ENCODE measurements at places on chromosomes 13 and 19.

- H3K27me3 ChIP-seq = peaks cover 4% of the 10 kb centered on the region
- H3K4me3 ChIP-seq = no peak overlapping the region
- DNase-seq = no peak
- no peaks in the 10 kb centered on the region for H3K4me1 ChIP-seq
- H3K36me3 ChIP-seq = no peaks in the 10 kb centered on the region
- H3K27ac ChIP-seq = no peak overlapping the region
These were observed 81.9 kb downstream of the MZT1 start for GRCh38 chr13:72645521-72645920.

DNA sequence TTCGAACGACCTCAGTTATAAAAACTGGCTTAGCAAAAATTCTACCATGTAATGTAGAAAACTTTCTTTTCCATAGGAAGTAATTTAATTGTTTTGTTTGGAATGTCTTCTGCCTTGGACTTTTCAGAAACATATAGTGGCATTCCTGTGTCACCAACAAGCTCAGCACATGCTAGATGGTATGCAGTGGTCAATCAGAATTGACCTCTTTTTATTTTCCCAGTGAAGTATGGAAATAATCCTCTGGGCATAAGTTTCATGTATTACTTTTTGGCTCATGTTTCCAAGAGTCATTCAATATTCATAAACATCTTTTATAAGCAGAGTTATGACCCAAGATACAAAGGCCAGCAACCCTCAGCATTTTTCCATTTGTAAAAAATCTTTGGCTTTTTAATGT, 33.6 kb downstream of the NALCN start:
- no peak overlapping the region for H3K4me3 ChIP-seq
- H3K27ac ChIP-seq = no peak overlapping the region
- H3K36me3 ChIP-seq = no peaks in the 10 kb centered on the region

DNA sequence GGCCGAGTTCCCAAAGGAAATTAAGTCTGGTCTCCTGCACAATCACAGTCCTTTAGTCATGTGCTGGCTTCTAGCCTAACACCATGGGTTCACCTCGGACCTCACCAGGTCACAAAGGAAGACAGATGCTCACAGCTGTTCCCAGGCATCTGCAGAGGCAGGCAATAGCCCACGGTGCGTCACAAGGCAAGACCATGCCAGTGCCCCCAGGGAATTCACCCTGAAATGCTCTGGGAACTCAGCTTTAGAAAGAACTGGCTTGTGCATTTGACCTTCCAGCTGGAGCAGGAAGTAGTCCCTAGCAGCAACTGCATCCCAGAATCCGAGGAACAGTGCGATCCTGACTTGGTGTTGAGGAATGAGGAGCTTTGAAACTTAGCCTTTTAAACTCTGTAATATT, 96.8 kb upstream of the WASF3 start:
- no peak for DNase-seq
- H3K4me3 ChIP-seq = no peak overlapping the region
- no peaks in the 10 kb centered on the region for H3K36me3 ChIP-seq
- no peak overlapping the region for H3K27ac ChIP-seq
- H3K4me1 ChIP-seq = no peaks in the 10 kb centered on the region

DNA sequence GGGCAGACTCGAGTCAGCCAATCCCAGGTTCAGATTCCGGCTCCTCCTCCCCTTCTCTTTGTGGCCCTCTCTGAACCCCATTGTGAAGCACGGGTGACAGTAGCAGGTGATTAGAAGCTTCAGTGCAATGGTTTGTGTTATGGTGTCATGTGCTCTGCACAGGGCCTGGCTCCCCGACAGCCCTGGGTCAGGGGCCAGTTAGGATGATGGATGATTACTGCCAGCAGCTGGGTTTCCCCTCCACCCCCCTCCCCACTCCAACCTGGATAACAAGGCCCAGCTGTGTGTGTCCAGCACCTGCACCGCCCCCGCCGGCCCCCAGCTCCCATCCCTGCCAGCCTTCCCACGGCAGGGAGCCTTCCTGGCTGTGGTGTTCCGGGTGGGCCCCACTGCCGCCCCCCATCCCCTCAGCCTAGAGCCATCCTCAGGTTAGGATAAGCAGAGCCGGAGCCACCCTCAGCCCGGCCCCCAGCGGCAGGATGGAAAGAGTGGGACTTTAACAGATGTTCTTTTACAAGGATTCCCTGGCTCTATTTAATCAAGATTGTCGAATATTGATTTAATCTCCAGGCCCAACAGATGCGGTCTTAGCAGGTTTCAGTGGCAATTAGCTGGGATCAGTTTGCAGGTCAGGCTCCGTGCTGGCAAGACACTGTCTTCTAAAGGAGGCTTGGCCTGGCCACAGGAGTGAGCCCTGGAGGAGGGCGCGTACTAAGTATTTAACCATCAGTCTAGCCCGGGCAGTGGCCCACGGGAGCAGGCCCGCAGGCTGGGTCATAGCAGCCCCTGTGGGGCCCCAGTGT, 156.2 kb downstream of the SIPA1L3 start:
- no peak for DNase-seq
- H3K27ac ChIP-seq = no peak overlapping the region
- peaks cover 8% of the 10 kb centered on the region for H3K4me1 ChIP-seq
- no peaks in the 10 kb centered on the region for H3K36me3 ChIP-seq
- H3K27me3 ChIP-seq = no peaks in the 10 kb centered on the region

DNA sequence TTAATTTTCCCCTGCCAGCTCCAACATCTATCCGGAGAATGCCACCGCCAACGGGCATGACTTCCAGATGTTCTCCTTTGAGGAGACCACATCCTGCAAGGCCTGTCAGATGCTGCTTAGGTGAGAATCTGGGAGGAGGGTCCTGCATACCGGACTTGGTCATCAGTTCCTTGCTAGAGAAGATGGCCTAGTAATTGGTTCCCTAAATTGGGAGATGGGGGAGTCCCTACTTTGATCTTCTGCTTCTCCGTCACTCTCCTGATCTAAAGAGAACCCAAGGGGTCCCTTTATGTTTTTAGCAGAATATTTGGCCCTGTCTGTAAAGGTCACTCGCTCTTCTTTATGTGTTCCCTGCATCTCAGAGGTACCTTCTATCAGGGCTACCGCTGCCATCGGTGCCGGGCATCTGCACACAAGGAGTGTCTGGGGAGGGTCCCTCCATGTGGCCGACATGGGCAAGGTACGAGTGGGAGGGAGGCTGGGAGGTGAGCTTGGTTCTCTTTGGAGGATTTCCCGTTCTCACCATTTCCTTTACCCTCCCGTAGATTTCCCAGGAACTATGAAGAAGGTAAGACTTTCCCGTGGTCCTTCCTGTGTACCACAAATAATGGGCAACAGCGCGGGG, 54.1 kb upstream of the ADGRE1 start:
- no peak for DNase-seq
- H3K36me3 ChIP-seq = peaks cover 72% of the 10 kb centered on the region
- no peak overlapping the region for H3K27ac ChIP-seq
- peaks cover 22% of the 10 kb centered on the region for H3K4me1 ChIP-seq
- no peaks in the 10 kb centered on the region for H3K27me3 ChIP-seq

DNA sequence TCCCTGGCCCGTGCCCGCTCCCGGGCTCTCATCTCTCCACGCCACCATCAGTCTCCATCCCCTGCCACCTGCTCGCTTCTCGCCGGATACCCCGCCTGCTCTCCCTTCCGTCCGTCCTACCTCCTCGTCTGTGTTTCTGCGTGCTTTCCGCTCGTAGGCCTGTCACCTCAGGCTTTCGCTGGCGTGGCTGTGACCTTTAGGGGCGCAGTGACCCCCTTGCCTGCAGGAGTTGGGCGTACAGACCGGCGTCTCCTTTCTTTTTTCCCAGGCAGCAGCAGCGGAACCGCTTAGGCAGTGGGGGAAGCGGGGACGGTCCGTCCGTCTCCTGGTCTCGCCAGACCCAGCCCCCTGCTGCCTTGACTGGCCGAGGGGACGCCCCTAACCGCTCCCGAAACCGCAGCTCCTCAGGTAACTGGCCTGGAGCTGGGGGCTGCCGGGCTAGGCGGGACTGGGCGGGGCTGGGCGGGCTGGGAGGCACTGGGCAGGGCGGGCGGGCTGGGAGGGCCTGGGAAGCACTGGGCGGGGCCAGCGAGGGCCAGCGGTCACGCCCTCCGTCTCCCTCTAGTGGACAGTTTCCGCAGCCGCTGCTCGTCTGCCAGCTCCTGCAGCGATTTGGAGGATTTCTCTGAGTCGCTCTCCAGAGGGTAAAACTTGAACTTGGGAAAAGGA, 6.3 kb downstream of the PGLYRP1 start:
- peak; percentile 76 for DNase-seq
- peak overlapping the region; percentile 71 for H3K27ac ChIP-seq
- peaks cover 15% of the 10 kb centered on the region for H3K27me3 ChIP-seq
- peaks cover 15% of the 10 kb centered on the region for H3K4me1 ChIP-seq
- H3K4me3 ChIP-seq = peak overlapping the region; percentile 90

- no peak for DNase-seq
- H3K4me3 ChIP-seq = no peak overlapping the region
- H3K36me3 ChIP-seq = peaks cover 65% of the 10 kb centered on the region
- no peak overlapping the region for H3K27ac ChIP-seq
- peaks cover 15% of the 10 kb centered on the region for H3K4me1 ChIP-seq
These were observed 12.7 kb upstream of the ZNF43 start for GRCh38 chr19:21848706-21849105.

DNA sequence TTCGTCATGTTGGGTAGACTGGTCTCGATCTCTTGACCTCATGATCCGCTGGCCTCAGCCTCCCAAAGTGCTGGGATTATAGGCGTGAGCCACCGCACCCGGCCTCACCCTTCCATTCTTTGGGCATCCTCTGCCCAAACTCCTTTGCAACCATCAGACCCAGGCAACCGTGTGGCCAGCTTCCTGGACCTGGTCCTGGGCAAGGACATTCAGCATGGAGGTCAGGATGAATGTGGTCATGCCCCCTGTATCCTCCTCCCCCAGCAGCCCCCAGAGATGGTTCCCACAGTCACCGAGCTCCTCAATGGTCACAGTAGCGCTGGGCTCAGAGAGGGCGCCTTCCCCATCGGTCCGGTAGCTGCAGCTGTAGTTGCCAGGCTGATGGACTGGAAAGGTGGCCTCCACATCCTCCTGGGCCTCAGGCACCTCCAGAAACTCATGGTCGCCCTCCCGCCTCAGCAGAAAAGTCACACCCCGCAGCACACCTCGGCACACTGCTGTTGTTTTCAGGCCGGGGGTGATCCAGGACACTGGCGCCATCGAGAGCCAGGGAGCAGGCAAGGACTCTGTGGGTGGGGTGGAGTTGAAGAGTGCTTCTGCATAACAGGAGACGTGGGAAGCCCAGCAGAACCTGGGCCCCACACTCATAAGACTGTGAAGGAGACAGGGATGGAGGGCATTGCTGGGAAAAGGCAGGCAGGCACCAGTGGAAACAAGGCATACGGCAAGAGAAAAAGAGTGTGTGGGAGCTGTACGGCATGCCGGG, 1.1 kb downstream of the A1BG start:
- no peak overlapping the region for H3K4me3 ChIP-seq
- peaks cover 4% of the 10 kb centered on the region for H3K27me3 ChIP-seq
- H3K27ac ChIP-seq = no peak overlapping the region
- peaks cover 9% of the 10 kb centered on the region for H3K4me1 ChIP-seq
- DNase-seq = no peak
- H3K36me3 ChIP-seq = peaks cover 13% of the 10 kb centered on the region

GRCh38 chr13:43640476-43640875, 146.3 kb downstream of the ENOX1 start:
- H3K4me3 ChIP-seq = no peak overlapping the region
- H3K36me3 ChIP-seq = no peaks in the 10 kb centered on the region
- no peaks in the 10 kb centered on the region for H3K27me3 ChIP-seq
- no peak overlapping the region for H3K27ac ChIP-seq

GRCh38 chr19:17739121-17739875, 12.0 kb upstream of the FCHO1 start:
- H3K4me1 ChIP-seq = peaks cover 5% of the 10 kb centered on the region
- H3K27ac ChIP-seq = no peak overlapping the region
- H3K4me3 ChIP-seq = no peak overlapping the region
- peaks cover 15% of the 10 kb centered on the region for H3K36me3 ChIP-seq
- H3K27me3 ChIP-seq = no peaks in the 10 kb centered on the region

- no peak overlapping the region for H3K4me3 ChIP-seq
- H3K36me3 ChIP-seq = no peaks in the 10 kb centered on the region
- H3K27me3 ChIP-seq = peaks cover 17% of the 10 kb centered on the region
- peaks cover 8% of the 10 kb centered on the region for H3K4me1 ChIP-seq
- H3K27ac ChIP-seq = no peak overlapping the region
These were observed 12.1 kb downstream of the LMTK3 start for GRCh38 chr19:48499316-48500090.

DNA sequence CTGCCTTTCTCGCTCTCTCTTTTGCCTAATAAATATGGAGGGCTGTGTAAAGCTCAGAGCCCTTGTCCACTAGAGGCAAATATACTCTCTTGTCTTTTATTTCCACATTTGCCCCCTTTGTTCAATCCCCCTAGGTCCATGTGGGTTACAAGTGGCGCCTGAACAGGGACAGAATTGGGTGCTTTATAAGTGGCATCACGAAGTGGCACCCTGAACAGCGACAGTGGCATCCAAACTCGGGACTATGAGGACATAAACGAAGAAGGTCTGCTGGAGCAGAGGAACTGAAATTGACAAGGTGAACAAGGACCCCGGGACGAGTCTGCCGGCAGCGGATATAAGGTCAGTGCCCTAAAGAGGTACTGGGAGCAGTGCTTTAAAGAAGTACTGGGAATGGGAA, 4.3 kb upstream of the ZNF610 start:
- H3K27me3 ChIP-seq = no peaks in the 10 kb centered on the region
- peaks cover 13% of the 10 kb centered on the region for H3K36me3 ChIP-seq
- peaks cover 5% of the 10 kb centered on the region for H3K4me1 ChIP-seq
- H3K4me3 ChIP-seq = no peak overlapping the region

GRCh38 chr19:56976995-56977906, 136.7 kb upstream of the PEG3 start:
- H3K4me1 ChIP-seq = no peaks in the 10 kb centered on the region
- no peaks in the 10 kb centered on the region for H3K27me3 ChIP-seq
- no peak overlapping the region for H3K4me3 ChIP-seq
- no peak for DNase-seq
- no peaks in the 10 kb centered on the region for H3K36me3 ChIP-seq

GRCh38 chr19:31349160-31349881, at the start of gene TSHZ3:
Gene TSHZ3 (minus strand): TSS chr19:31349436. CDS start chr19:31349219, 217 bp downstream.
- H3K4me1 ChIP-seq = peaks cover 14% of the 10 kb centered on the region
- DNase-seq = peak; percentile 33
- H3K27me3 ChIP-seq = peaks cover 70% of the 10 kb centered on the region
- H3K36me3 ChIP-seq = peaks cover 1% of the 10 kb centered on the region

DNA sequence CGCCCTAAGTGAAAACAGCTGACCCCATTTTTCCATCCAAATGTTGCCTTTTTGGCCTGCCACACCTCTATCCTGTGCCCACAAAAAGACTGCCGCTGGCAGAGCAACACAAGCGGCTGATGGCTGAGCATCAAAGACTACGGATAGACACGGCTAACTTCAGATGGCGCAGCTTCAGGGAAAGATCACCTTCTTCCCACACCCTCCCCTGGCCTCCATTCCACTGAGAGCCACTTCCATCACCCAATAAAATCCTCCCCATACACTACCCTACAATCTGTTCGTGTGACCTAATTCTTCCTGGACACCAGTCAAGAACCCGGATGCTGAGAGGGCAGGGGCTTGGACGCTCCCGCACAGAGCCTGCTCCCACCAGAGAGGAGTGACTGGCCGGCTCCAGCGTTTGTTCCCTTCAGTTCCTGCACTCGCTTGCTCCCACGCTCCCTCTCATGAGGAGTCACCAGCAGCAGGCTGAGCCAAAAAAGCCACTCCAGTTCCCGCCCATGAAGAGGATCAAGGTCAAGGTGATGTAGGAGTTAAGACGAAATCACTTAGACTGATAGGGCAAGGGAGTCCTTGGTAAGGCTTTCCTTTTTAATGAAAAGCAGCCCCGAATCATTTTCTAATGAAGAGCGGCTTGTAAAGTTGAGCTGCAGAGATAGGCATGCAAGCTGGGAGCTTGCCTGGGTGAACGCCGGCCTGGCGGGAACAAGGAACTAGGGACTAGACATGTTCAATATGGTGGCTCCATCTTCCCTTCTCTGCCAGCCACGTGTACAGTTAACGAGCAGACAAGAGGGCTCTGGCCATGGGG, 35.7 kb downstream of the TSKS start:
- no peaks in the 10 kb centered on the region for H3K36me3 ChIP-seq
- H3K27ac ChIP-seq = no peak overlapping the region
- DNase-seq = no peak
- no peak overlapping the region for H3K4me3 ChIP-seq
